ENCODE measurements at places on chromosomes 12 and 14. TPM values are rescaled to one million over a fixed set of nuclear protein-coding genes. Genes with fewer than 3 reads are reported as not detected.

The DENR gene
- total RNA-seq: 25.6 TPM

The TMTC3 gene
- 30.7 TPM for total RNA-seq

The CLEC6A gene
- not detected for total RNA-seq

The PPP4R4 gene
- total RNA-seq: 1.7 TPM

The MUCL1 gene
- not detected for total RNA-seq

The PTCSC3 gene
- not detected for total RNA-seq

The CLEC2A gene
- total RNA-seq: not detected

The PDZRN4 gene
- total RNA-seq: 0.09 TPM

The DIP2B gene
- 21.4 TPM for total RNA-seq

The CRIP2 gene
- total RNA-seq: 22.7 TPM

The C1RL gene
- total RNA-seq: 51.9 TPM

The SERPINA10 gene
- total RNA-seq: not detected

The ITPK1 gene
- total RNA-seq: 9.4 TPM

The DACT1 gene
- 78.7 TPM for total RNA-seq
